ENCODE measurements at places on chromosomes 6 and 20.
A peak's percentile ranks its signal among the peaks of the same experiment; 100 is the strongest.

GRCh38 chr6:108578166-108578565 is 17.4 kb downstream of the FOXO3 start:
- DNase-seq = no peak

- DNase-seq = no peak
Measured at GRCh38 chr6:57215260-57215659, 6.8 kb downstream of the RAB23 start.

DNA sequence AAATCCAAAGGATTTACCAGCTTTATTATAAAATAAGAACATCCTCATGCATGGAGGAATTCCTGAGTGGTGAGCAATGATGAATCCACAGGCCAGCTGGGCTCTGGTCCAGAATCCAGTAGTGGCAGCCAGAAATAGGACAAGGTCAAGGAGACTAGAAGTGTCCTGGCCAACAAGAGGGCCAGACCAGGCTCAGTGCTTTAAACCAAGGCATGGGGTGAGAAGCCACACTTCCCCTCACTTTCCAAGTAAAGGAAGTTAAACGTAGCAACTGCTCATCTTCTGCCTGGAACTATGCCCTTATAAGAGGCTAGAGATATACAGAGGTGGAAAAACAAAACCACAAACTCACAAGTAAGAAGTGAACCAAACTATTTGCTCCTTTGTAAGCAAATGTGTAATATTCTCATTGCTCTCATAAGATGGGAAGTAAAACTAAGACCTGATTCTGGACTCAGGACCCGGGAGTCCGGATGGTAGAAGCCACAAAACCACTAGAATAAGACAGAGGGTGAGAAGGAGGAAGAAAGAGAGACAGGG is 253.2 kb downstream of the UST start:
- DNase-seq = peak; percentile 32

DNA sequence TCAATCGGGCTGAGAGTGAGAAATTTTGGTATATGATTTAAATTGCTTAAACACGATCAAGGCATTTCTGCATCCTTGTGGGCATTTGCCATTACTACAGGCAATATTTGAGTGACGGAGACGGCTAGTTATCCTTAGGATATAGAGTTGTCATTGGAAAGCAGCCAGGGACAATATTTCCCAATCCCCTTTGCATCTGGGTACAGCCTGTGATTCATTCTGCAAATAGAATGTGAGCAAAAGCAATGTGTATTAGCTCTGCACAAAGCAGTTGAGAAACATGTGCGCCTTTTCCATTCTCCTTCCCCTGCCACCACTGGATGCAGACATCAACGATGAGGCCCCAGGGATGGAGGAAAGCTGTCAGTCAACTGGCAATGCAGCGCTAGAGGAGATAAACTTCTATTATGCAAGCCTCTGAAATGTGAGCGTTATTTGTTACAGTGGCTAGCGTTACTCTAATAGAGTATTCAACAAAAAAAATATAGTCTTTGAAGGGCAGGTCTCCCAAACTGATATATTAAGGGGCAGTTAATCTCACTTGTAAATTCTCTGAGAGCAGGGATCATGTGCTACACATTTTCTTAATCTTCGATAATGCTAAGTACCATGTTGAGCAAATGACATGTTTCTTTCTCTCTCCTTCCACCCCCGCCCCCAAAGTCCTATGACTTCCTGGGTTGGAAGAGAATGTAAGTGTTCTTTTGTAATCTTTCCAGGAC is 37.1 kb upstream of the NCOA3 start:
- peak; percentile 64 for DNase-seq

- no peak for DNase-seq
Measured at GRCh38 chr6:164826831-164827468, 482.5 kb downstream of the C6orf118 start.

- DNase-seq = no peak
Measured at GRCh38 chr6:4884646-4885340, 108.6 kb downstream of the CDYL start.

DNA sequence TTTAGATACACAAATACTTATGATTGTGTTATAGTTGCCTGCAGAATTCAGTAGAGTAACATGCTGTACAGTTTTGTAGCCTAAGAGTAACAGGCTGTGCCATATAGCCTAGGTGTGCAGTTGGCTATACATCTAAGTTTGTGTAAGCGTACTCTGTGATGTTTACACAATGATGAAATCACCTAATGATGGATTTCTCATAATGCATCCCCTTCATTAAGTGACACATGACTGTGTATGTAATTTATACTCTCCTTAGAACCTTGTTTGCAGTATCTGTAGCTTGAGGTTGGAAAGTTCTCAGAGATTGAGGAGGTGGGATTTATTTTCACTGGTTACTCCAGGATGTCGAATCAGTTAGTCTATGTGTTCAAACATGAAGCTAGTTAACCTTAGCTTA is 67.0 kb upstream of the TMEM30A start:
- no peak for DNase-seq

DNA sequence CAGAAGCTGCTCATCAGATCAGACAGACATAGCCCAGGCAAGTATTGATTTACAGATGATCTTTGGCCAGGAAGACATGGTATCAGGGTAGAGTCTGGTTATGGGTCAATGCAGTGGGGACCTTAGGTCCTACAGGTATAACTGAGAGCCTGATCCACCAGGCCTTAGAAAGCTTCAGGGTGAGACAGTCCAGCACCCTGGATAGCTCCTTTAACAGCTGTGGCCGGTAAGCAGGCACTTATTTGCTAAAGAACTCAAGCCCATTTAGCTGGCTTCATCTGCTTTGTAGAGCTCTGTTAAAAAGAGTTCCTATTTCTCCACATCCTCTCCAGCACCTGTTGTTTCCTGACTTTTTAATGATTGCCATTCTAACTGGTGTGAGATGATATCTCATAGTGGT is 39.6 kb downstream of the ESR1 start:
- DNase-seq = no peak

GRCh38 chr6:116326181-116326671 is 44.5 kb upstream of the DSE start:
- DNase-seq = no peak

- DNase-seq = no peak
Measured at GRCh38 chr6:152323376-152323775, 313.8 kb downstream of the SYNE1 start.

- no peak for DNase-seq
Measured at GRCh38 chr6:69392745-69393144, 404.1 kb downstream of the LMBRD1 start.

DNA sequence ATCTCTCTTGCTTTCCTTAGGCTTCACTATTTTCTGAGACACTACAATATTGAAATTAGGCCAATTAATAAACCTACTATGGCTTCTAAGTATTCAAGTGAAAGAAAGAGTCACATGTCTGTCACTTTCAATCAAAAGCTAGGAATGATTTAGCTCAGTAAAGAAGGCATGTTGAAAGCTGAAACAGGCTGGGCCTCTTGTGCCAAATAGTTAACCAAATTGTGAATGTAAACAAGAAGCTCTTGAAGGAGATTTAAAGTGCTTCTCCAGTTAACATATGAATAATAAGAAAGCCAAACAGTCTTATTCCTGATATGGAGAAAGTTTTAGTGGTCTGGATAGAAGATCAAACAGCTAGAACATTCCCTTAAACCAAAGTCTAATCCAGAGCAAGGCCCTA is 236.3 kb downstream of the OTOR start:
- DNase-seq = no peak

GRCh38 chr6:107144014-107144413 is 28.7 kb upstream of the BEND3 start:
- no peak for DNase-seq

GRCh38 chr6:37396571-37397180 is 36.3 kb upstream of the CMTR1 start:
- DNase-seq = no peak

DNA sequence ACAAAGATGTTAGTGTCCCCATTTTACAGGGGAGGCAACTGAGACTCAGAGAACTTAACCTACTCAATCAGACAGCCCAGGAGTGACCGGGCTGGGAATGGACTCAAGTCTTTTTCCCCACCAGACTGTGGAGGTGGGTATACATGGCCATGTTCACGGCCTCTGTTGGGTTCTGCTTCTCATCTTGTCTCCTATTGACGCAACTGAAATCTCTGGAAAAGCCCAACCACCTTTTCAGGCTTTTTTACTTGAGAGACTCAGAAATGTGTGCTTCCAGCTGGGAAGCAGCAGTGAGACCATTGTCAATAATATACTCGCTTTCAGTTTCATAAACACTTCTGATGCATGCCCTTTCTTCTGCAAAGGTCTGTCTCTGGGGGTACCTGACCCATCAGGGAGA is 70.7 kb downstream of the SOBP start:
- DNase-seq = no peak

GRCh38 chr6:33895296-33895695 is 91.5 kb upstream of the MLN start:
- no peak for DNase-seq

DNA sequence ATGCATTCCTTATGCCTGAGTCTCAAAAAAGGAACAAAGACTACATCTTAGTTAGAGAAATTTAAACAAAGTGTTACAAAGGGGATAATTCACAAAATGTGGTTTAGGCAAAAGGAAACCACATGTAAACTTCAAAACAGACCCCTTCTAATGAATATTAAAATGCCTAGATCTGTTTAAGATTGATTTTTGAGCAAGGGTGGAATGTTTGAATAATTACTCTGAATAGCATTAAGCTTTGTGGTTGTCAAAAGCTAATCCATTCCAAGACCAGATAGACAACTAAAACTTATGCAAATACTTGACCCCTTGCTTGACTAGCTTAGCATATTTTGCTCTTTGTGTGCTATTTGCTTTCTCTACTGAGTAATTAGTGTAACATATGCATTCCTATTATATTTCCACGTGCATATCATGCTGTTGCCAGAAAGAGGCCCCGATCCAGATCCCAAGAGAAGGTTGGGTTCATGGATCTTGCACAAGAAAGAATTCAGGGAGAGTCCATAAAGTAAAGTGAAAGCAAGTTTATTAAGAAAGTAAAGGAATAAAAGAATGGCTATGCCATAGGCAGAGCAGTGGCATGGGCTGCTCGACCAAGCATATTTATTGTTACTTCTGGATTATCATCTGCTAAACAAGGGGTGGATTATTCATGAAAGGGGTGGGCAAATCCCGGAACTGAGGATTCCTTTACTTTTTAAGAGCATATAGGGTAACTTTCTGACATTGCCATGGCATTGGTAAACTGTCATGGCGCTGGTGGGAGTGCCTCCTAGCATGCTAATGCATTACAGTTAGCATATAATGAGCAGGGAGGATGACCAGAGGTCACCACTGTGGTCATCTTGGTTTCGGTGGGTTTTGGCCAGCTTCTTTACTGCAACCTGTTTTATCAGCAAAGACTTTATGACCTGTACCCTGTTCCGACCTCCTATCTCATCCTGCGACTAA is 1193.4 kb upstream of the EYS start:
- no peak for DNase-seq

GRCh38 chr20:62688083-62688482 is 20.6 kb upstream of the NTSR1 start:
- no peak for DNase-seq

- no peak for DNase-seq
Measured at GRCh38 chr6:55758156-55758937, 117.0 kb downstream of the BMP5 start.

DNA sequence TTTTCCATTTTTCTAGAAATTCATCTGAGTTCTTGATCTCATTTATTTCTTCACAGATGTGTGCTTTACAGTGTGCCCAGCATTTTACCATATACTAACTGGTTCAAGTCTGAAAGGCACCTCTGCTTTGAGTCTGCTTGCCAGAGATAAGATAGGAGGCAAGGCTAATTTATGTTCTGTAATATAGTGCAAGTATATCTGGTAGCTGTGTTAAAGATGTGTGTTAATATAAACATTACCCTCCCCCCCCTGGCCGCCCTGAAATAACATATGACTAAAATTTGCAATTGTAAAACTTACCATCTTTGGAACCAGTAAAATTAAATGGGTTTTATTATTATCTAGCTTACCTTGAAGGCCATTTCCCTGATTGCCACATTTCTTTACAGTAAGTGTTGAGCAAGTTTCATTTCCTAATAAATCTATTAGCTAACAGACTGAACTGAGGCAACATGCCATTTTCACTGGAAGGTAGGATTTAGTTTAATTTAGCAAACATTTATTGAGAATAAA is 2.7 kb downstream of the FBXO9 start:
- DNase-seq = peak; percentile 61

DNA sequence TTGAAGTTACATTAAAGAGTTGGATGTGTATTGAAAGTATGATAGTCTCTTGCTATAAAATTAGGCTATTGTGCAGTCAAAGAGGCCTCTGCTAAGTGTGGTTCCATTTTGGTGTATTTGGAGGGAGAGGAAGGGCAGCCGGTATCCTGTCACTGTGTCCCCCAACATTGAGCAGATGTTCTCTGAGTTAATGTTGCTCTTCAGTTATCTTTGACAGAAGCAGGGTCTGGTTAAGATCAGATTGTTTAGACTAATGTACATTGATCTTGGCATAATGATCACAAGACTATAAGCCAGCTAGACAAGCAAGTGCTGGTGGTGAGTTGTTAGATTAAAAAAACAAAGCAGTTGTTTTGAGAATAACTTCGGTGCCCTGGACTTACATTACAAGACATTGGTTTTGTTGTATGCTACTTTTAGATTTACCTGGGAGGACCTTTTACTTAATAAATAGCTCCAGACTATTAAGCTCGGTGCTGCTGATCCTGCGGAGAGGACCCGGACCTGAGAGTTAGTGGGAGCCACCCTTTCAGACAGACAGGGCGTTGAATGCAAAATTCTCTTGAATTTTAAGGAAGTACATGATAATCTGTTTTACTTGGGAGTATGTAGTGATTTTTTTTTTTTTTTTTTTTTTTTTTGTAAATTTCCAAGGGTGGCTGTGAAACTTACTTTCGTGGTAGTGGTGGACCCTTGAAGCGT is 97.8 kb downstream of the JARID2 start:
- no peak for DNase-seq

All from inflammatory macrophage treated with lipopolysaccharide for 1 hour (primary cell).